ENCODE measurements at places on chromosomes 7 and 10.

- no peak for DNase-seq
These were observed 10.9 kb downstream of the BPGM start for GRCh38 chr7:134657526-134657925.

DNA sequence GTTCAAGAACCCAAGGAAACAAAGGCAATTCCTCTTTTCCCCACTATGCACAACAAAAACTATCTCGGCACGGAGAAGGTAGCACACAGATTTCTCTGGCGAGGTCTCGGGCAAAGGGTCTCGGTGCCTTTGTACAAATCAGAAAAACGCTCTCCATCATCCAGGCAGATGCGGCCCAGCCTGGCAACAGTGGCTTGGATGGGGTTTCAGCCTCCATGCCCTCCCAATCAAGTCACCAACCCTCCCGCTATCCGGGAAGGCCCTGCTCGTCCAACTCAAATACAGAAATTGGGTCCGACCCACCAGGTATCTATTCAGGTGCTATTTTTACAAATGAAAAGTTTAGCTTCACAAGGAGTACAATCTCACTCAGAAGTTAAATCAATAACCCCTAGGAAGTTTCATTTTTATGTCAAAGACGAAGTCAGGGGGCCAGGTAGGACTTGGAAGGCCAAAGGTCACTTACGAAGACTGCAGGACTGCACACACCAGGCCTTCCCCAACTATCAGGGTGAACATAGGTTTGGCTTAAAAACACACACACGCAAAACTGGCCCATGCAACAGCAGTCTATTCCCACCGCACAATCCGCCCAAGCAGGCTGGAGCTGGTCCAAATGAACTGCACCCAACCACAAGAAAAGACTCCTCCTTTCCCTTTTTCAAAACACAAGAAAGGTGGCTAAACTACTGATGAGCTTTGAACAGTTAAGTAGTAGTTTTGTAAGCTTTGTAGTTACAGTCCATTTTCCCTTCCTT, 43.0 kb downstream of the GNA12 start:
- no peak for DNase-seq

DNA sequence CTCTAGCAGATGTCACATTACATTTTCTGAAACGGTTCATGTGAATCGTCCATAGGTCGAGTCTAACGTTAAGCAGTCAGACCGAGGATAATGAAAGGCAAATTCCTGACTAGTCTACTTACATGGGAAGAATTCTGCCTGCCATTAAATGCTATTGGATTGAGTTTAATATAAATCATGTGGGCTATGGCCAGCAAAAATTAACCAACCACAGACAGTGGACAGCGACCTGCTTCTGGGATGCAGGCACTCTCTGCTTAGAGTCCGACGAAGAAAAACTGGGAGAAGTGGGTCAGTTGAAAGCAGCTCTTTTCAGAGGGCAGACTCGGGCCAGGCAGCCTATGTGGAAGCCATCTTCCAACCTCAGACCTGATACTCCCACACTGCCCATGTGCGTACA, 16.6 kb downstream of the PIP4K2A start:
- DNase-seq: no peak

DNA sequence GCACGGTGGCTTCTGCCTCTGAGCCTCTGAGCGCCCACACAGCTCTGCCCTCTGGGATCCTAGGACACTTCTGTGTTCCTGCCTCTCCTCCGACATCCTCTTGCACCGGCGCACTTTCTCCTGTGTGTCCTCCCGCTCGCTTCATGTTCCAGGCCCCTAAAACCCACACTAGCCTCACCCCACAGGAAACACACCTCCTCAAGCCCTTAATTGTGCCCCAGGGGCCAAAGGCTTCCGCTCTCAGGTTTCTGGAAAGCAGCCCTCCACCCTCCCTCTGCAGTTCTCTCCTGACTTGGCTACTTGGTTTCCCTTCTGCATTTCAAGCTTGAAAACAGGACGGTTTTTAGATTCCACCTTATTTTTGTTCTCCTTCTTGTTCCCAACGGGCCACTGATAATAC, 7.3 kb downstream of the GFRA1 start:
- no peak for DNase-seq

DNA sequence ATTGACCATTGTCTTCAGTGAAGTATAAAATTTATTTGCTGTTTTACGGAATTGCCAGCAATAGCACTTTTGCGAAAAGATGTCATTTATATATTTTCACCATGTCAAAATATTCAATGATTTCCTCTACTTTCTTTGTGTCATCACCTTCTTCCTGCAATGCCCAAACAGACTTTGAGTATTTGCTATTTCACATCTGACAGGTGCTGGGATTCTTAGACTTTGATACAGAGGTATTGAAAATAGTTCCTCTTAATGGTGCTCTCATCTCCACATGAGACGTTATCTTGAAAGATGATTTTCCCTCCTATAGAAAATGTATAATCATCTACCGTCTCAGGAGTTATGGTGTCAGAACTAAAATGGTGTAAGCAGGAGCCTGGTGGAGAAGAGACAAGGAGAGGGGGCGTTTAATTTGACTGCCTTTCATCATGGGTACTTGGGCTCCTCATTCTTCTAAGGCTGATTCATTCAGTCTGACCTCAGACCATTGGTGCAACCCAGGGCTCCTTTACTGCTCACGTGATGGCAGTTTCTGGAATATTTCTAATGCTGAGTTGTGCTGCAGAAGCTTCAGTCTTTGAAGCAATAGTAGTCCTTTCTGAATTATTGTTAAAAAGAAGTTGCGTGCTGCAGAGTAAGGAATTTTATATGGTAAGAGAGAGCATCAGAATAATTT, 404.6 kb downstream of the PHTF2 start:
- DNase-seq: no peak

- DNase-seq: no peak
These were observed 19.3 kb downstream of the PON1 start for GRCh38 chr7:95304990-95305389.

DNA sequence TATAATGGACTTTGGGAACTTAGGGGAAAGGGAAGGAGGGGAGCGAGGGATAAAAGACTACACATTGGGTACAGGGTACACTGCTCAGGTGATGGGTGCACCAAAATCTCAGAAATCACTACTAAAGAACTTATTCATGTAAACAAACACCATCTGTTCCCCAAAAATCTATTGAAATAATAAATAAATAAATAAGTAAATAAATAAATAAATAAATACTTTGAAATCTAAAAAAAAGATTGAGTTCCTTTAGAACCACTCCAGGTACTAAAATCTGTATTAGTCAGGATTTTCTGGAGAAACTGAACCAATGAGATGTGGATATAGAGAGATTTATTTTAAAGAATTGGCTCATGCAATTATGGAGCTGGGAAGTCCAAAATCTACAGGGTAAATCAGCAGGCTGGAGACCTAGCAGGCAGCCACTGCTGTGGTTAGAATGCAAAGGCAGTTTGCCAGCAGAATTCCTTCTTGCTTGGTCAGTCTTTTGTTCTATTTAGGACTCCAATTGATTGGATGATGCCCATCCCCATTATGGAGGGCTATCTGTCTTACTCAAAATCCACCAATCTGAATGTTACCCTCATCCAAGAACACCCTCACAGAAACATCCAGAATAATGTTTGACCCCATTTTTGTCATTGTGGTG, 8.9 kb downstream of the IGFBP1 start:
- no peak for DNase-seq
